ENCODE measurements at places on chromosomes 4 and X.

GRCh38 chr4:178976861-178977260, 1534.6 kb upstream of the AGA start:
- no peak for DNase-seq

- DNase-seq, result no peak
Measured at GRCh38 chr4:126435491-126435890, 1120.7 kb downstream of the FAT4 start.

GRCh38 chr4:581753-582361, 5.8 kb upstream of the TMEM271 start:
- DNase-seq, result no peak

- DNase-seq, result no peak
Measured at GRCh38 chr4:14392378-14392777, 609.9 kb upstream of the CPEB2 start.

DNA sequence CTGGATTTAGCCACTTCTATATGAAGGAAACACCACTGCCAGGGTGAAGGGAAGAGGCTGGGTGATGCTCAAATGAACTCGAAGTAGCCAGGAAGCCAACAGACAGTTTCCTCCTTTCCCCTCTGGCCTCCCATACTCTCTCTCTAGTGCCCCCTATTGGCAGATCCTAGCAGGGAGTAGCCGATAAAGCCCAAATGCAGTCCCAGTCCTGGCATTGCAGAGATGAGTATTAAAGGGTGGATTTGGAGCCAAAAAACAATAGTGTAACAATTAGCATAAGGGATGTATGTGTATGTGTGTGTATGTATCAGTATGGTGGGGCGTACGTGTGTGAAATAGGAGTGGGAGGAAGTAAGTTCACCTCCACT, 213.8 kb upstream of the LDB2 start:
- DNase-seq, result no peak

DNA sequence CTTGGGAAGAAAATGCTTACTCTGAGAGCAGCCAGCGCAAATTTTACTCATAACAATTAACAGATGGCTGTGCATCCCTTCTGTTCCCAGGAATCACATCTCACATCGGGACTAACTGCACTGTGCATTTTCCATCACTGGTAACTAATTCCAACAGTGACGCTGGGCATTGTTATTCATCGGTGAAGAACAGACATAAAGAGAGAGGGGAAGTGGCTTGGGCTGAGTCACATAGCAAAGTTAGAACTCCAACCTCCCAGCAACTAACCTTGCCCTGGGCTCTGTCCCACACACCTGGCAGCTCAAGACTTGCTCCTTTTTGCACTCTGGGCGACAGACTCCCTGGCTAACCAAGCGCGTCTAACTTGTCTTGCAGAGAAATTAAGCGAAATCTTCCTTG, 6.4 kb upstream of the LONRF3 start:
- DNase-seq, result no peak

DNA sequence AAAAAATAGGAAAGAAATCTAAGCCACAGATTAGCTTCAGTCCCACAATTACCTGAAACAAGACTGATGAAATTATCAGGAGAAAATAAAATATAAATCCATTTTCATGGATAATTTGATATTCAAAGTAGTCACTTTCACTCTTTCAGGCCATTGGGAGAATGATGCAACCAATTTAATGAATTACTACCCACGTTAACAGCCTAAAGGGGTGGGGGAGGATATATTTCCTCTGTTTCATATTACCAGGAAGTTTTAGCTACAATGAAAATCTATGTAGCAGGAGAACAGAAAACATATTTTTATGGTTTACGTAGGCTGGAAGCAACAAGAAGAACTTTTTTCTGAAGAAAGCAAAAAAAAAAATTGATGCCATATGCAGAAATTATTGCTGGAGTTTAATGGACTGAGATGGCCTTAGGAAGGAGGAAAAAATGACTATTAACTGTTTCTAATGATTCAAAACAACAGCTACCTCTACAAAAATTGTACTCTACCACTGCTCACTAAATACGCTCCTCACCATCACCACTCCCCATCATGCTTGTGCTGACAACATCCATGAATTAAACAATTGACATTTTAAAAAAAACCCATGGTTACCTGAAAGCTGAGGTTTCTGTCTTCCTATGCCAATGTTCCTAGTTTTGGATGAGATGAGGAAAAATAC, 100.9 kb downstream of the CXXC4 start:
- no peak for DNase-seq

- no peak for DNase-seq
Measured at GRCh38 chr4:181289198-181289597, 954.0 kb upstream of the TENM3 start.

DNA sequence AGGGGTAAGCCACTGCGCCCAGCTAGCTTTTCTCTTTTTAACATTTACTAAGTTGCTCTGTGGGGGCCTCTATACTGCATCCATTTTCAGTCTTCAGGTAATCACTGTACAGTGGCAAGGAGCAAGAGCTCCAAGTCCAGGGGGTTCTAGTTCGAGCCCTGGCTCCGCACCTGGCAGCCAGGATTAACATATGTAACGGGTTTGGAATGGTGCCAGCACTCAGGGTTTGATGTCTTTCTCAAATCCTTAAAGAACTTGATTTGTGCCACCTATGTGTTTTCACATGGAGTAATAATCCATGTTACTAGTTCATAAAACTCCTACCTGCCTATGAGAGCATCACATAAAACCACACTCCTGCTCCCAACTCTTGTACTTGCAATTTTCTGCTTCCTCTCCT, 4.5 kb downstream of the GRPEL1 start:
- DNase-seq, result no peak

GRCh38 chr4:24091639-24092233, 201.9 kb upstream of the PPARGC1A start:
- no peak for DNase-seq

DNA sequence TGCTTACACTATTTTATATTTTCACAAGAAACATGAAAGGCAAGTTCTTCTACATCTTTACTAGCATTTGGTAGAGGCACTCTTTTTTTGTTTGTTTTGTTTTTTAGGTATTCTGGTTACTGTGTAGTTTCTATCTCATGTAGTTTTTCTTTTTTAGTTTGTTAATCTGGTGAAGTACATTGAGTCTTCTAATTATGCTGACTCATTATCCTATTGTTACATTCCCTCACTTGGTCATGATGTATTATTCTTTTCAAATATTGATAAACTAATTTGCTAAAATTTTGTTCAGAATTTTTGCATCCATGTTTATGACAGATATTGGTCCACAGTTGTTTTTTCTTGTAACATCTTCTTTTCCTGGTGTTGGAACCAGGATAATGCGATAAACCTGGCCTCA, 4.7 kb downstream of the GK2 start:
- DNase-seq, result no peak

- no peak for DNase-seq
Measured at GRCh38 chr4:137610960-137611359, 78.7 kb upstream of the PCDH18 start.

GRCh38 chrX:64427787-64428186, 32.5 kb upstream of the MTMR8 start:
- DNase-seq, result no peak

GRCh38 chrX:148215726-148216125, 234.6 kb downstream of the FMR1NB start:
- DNase-seq, result no peak

DNA sequence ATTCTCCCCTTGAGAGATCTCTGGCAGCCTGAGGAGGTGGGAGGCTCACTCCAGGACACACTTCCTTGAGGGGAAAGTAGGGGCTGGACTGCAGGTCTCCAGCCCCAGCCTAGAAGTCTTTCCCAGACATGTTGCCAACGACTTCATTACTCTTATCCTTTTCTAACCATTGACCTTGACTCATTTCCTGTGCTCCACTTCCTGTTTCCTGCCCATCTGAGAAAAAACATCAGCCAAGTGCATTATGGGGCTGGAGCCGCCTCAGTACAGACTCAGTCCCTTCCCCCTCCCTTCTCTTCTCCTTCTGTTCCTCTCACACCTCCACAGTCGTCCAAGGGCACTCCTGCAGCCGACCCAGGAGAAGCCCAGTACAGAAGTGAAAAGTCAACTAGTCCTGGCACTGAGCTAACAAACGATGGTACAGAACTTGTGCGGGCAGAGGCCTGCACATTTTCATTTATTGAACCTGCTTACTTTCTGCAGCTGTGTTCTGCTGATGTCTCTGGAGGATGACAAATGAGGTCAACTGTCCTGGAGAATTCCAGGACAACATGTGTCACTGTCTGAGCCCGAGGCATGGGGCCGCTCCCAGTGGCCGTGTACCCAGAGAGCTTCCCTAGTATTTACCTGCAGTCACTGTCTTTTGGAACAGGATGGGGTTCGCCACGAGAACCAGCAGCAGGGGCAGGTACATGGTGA, 20.1 kb downstream of the GPR143 start:
- DNase-seq, result no peak

- DNase-seq, result no peak
Measured at GRCh38 chrX:123175366-123176122, 8.5 kb upstream of the GRIA3 start.
